ENCODE measurements at places on chromosomes 5 and 9. TPM values are rescaled to one million over a fixed set of nuclear protein-coding genes. Genes with fewer than 3 reads are reported as not detected.

- DNase-seq, result no peak
These were observed 699.0 kb upstream of the ARRDC3 start for GRCh38 chr5:92081958-92082712.

GRCh38 chr5:126640866-126641265 lies 40.1 kb downstream of the PHAX start:
- no peak for DNase-seq

MROH2B gene
- 0.59 TPM for total RNA-seq

DNA sequence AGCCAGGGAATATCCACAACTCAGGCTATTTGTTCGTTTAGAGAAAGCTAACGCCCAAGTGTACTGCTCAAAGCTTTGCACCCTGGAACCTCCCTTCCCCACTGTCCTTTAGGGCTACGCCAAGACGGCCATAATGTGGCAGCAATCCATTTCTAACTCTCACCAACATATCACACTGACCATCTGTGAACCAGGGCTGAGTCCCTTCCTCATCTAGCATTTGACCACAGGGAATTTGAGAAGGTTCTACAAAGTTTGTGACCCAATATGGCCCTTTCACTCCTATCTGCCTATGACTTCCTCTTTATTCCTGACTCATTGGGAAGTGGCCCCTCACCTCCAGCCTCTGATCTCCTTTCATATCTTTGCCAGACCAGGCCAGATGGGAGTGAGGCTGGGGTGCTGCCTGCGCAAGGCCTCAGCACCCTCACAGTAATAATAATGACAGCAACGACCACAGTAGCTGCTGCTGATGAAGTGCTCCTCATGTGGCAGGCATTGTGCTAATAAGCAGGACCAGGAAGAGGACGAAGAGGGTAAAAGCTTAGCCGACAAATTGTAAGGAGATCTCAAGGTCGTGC lies 9.3 kb upstream of the ARAP3 start:
- DNase-seq, result no peak

ANGPTL2 gene
- total RNA-seq, result 11.5 TPM

DNA sequence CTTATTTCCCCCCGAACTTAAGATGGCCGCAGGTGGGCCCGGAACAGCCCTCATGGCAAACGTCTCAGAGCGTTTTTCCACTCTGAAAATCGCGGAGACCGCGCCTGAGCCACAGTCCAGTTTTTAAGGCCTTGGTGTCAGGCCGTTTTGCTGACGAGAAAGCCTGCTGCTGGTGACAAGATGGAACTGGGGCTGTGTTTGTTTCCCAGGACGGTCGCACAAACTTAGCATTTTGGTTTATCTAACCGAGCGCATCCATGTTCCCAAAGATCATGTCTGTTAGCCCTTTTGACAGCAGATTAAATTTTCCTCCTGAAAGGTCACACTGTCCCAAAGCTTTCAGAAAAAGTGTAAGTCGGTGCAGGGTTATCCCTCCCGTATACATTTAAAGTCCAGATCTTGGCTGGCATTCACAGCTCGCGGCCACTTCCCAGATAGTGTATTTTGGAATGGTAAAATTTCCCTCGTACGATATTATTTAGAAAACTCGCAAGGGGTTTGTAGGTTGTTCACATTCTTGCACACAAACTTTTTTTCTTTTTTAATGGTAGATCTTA lies 812 bp downstream of the SREK1 start:
- no peak for DNase-seq

CDC20B gene
- total RNA-seq, result not detected

DNA sequence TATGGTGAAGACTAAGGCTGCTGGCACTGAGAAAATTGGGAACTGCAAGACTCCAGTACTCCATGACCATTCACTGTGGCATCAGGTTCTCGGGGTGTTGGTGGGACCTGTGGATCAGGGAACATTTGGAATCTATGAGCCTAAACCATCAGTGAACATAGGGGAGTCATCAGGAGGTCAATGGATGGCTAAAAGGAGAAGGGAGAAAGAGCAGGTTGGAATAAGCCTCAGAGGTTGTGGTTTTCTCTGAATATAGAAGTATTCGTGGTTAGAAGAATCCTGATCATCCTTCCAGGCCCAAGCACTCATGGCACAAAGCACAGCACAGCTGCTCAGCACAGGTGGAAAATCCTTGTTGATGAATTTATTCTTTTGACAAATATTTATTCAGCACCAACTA lies 156.6 kb downstream of the SEMA6A start:
- no peak for DNase-seq

PCDHGB6 gene
- not detected for total RNA-seq

GRCh38 chr9:100591139-100591538 lies 13.3 kb downstream of the CAVIN4 start:
- no peak for DNase-seq

- DNase-seq, result no peak
These were observed 32.5 kb downstream of the JAKMIP2 start for GRCh38 chr5:147750065-147750464.

- DNase-seq, result no peak
These were observed 49.7 kb downstream of the ACTBL2 start for GRCh38 chr5:57432876-57433275.

DNA sequence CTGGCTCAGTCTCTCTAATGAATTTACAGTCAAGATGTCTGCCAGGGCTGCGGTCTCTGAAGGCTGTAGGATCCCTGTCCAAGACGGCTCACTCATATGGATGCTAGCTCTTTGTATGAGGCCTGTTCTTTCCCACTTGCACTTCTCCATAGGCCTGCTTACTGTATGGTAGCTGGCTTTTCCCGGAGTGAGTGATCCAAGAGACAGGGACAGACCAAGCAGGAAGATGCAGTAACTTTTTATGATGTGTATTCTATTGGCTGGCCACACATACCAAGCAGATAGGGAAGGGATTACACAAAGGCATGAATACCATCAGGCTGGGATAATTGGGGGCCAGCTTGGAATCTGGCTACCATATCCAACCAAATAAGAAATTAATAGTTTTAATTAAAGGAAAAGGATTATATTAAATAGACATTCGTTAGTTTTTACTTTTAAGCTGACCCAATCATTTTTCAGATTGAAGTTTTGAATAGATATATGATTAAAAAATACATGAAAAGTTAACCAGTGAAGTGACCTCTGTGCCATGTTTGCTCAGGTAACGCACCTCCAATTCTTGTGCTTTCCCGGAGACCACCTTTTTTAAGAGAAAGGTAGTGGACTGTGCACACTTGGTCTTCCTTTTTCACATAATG lies 20.6 kb downstream of the NSD1 start:
- DNase-seq, result no peak

DNA sequence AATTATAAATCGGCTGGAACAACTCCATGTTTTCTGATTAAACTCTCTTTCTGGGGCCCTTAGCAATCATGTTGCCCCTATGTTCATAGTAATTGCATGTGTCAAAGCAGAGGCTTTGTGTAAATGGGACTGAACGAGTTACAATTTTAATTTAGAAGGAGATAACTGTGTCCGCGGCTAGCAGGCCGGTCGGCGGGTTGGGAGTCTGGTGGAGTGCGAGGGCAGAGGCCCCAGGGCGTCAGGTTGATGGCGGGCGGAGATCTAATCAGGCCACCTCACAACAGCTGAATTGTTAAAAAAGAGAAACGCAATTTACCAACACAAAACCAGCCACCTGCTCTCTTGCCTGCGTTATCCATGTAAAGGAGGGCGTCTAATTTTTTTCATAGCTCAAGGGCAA lies 134.9 kb upstream of the LPCAT1 start:
- no peak for DNase-seq

TMC1 gene
- total RNA-seq, result not detected

IRX2 gene
- total RNA-seq, result not detected

GRCh38 chr9:13427587-13427986 lies 148.1 kb upstream of the MPDZ start:
- DNase-seq, result peak; percentile 48

DNA sequence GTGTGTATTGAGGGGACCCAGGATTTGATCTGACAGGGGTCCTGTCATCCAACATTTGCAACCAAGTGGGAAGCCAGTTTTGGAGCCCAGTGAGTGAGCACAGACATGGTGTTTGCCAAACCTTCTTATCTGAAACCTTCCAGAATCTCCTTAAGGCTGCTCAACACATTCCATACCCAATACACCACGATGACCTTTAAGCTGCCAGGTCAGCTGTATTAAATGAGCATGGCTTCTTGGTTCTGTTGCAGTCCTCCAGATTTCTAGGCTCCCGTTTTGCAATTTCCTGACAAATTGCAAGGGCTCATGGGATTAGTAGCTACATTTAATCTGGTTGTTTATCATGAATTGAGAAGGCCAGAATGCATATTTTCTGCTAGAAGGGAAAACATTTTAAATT lies 124.2 kb upstream of the ATP10B start:
- no peak for DNase-seq

PDCD1LG2 gene
- 28.1 TPM for total RNA-seq

IL4 gene
- not detected for total RNA-seq

- DNase-seq, result no peak
These were observed 2.4 kb upstream of the SLC44A1 start for GRCh38 chr9:105242062-105242461.

FOXD1 gene
- 17.4 TPM for total RNA-seq

BTNL8 gene
- total RNA-seq, result not detected

PTPRD gene
- total RNA-seq, result not detected

PCDH12 gene
- total RNA-seq, result not detected

SPAAR gene
- not detected for total RNA-seq

DNA sequence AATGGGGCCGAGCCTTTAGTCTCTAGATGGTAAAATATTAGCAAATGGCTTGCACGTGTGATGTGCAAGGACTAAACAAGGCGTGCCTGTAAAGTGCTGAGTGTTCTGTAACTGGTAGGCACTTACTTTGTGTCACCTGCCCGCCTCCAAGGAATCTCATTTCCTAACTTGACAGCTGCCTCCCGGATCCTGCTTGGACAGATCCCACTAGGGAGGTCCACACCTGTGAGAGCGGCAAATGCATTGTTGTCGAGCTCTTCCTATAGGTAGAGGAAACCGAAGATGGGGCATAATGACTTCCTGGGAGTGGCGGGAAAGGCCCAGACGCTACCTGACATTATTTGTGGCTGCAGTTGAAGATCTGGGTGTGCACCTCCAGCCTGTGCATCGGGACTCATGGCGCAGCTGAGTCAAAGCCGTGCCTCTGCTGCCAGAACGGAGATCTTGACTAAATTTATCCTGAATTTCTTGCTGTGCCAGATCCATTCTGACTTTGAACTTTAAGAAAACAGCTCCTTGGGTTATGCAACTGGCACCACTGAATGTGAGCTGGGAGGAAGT lies 79.8 kb downstream of the TENT4A start:
- DNase-seq, result no peak

- no peak for DNase-seq
These were observed 182.6 kb upstream of the C9orf72 start for GRCh38 chr9:27755846-27756245.

CMYA5 gene
- 0.05 TPM for total RNA-seq

ADAMTS13 gene
- not detected for total RNA-seq

GRCh38 chr9:120892748-120893610 lies 16.0 kb upstream of the PHF19 start:
- DNase-seq, result peak; percentile 96

CTNND2 gene
- total RNA-seq, result 0.17 TPM

GRCh38 chr5:90601468-90601867 lies 42.9 kb downstream of the ADGRV1 start:
- no peak for DNase-seq

- DNase-seq, result peak; percentile 78
These were observed 30.0 kb upstream of the STOM start for GRCh38 chr9:121399883-121400607.
